ENCODE measurements at places on chromosomes 5 and 9.

GRCh38 chr5:149002053-149002452 lies 60.8 kb downstream of the SH3TC2 start:
- DNase-seq, result peak; percentile 27

GRCh38 chr5:13941468-13941867 lies 3.0 kb downstream of the DNAH5 start:
- no peak for DNase-seq

DNA sequence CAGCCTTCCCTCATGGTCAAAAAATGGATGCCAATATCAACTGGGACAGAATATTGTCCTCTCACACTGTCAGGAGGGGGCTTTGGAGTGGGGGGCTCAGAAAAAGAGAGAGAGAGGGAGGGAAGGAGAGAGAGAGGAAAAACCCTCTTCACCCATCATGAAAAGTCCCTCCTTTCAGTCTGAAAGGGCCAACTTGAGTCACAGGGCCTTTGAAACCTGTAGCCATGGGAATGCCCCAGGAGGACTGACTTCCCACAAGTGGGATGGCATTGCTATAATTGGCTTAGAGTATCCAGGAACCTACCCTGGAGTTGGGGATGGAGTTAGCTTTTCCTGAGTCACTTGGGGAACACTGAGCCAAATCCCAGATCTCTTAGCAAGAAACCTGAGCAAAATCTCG lies 41.2 kb downstream of the DNAJC21 start:
- DNase-seq, result no peak

DNA sequence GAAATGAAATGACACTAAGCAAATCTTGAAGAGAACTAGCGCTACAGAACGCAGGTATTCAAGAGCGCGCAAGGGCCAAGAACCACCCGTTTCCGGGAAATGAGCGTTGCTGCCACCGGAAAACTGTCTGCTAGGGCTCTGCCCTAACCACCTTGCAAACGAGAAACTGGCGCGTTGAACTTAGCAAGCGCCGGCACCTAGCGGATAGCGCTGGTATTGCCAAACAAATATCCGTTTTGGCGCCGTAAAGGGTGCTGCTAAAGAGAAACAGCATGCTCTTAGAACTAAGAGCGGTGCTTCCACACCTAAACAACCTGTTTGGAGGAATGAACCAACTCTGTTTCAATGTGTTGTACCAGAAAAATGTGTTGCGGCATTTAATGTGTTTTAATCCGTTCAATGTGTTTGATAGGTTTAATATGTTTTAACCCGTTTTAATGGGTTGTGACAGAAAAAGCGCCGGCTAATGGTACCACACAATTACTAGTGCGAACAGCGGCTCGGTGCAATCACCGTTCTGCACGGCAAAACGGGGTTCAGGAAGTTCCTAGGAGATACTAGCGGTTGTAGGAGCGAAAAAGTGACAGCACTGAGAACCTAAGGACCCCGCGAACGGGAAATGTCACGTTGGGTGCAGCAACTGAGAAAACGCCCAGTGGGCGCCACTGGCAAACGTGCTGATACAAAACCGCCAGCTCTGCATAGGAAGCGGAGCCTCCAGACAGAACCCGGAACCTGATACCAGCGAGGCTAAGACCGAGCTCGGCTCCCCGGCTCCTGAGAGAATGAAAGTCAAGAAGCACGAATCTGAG lies at the start of gene ANXA2R:
Gene ANXA2R, minus strand, starts transcription at position 33 of the 812 bp plus-strand sequence. CDS start 273 bp downstream, outside the sequence.
- peak; percentile 98 for DNase-seq

GRCh38 chr5:1544294-1544961 lies 20.7 kb upstream of the LPCAT1 start:
- no peak for DNase-seq

DNA sequence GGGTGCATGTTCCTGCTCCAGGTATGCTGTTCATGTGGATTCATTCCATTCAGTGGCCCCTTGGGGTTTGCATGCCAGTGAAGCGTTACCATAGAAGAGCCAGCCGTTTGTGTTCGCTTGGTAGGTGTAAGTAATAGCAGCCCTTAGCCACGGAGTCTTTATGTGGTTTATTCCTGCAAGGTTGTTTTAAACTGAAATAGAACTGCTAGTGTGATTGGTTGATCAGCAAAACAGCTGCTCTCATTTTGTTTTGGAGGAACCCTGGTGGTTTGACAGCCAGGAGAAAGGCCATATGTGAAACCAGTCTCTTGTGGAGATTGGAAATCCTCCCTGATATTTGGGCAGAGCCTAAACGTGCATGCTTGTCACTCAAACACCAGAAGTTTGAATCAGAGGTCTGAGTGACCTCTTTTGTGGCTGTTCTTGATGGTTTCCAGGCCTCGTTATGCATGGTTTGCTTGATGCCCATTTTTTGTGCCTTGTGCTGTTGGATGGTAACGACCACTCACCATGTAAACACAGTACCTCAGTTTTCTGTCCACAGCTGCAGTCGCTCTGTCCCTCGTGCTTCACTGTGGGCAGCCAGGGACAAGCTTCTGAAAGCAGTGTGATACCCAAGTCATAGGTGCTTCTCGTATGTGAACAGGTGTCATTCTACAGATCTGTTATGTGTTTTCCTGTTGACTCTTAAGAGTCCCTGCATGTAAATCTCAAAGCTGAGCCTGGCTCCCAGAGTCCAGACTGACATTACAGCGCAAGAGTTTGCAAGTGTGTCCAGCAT lies 58.3 kb upstream of the NXNL2 start:
- DNase-seq, result no peak

- DNase-seq, result no peak
Observed at GRCh38 chr9:36152741-36153438, 16.3 kb upstream of the CCIN start.

GRCh38 chr5:100496296-100496695 lies 38.9 kb upstream of the FAM174A start:
- DNase-seq, result no peak

- no peak for DNase-seq
Observed at GRCh38 chr5:111463311-111463710, 49.0 kb downstream of the STARD4 start.

DNA sequence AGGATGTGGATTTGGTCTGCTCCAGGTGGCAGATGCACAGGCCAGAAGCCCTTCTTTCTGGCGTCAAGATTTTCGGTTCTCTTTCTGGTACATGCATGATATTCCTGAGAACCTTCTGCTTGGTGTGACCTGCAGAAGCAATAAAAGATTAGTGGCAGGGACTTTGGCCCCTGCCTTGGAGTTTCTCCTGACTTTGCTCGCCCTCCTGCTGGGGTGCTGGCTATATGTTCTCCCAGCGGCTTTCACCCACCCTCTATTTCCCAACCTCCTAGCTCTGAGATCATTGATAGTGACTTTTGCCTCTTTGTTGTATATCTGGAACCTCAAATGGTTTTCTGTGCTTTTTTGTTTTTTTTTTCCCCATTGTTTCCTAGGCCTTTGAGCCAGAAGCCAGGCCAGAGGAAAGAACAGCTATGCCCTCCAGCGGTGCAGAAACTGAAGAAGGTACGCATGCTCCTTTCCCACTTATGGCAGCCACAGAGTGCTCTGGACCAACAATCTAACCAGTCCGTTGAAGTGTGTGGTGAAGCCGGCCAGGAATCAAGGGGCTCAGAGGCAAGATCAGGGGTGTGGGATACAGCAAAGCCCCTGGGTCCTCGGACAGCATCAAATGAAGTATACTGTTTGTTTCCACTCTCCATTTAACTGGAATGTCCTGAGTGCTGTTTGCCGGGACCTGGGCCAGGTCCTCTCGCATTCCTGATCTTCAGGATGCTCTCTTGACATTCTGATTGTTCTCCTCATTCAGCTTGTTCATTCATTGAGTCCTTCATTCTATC lies 154.5 kb downstream of the ARHGEF28 start:
- DNase-seq, result no peak

- no peak for DNase-seq
Observed at GRCh38 chr9:81397481-81398381, 291.6 kb downstream of the TLE1 start.

- peak; percentile 32 for DNase-seq
Observed at GRCh38 chr5:146785065-146785464, 93.5 kb downstream of the PPP2R2B start.

- peak; percentile 78 for DNase-seq
Observed at GRCh38 chr5:177005619-177006264, 837 bp downstream of the UIMC1 start.

DNA sequence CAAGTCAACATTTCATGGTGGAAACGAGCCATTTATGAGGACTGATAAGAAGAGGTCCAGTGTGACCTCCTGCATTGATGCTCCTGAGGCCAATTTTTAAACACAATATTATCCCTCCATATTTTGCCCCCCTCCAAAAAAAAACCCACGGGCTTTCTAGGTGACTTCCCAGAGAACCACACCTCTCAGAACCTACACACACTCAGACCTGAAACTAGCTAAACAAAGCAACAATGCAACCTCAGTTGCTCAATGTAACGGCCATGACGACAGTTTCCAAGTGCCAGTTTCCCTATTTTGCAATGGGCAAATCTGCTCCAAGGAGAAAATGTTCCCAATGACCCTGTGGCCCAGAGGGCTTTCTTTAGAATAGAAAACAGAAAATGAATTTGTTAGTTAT lies 3.5 kb downstream of the NRG2 start:
- DNase-seq, result peak; percentile 14

GRCh38 chr9:135976531-135976930 lies 15.4 kb upstream of the UBAC1 start:
- peak; percentile 72 for DNase-seq

GRCh38 chr9:130327781-130328348 lies 62.3 kb downstream of the HMCN2 start:
- DNase-seq, result no peak

DNA sequence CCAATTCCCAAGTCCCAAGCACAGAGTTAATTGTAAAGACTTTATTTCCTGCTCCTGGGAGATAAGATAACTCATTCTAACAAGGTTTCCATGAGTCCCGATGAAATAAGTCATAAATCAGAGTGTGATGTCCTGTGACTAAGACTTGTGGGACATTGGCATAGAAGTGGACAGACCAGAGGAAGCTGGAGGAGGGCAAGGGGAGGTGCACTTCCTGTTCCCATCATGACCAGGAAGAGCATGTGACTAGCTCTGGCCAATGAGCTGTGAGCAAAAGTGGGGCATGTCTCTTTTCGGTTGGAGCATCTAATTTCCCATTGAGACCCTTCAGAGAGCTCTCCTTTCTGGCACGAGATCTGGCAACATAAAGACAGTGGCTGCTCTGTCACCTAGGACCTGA lies 100.4 kb downstream of the ZNF354C start:
- no peak for DNase-seq

DNA sequence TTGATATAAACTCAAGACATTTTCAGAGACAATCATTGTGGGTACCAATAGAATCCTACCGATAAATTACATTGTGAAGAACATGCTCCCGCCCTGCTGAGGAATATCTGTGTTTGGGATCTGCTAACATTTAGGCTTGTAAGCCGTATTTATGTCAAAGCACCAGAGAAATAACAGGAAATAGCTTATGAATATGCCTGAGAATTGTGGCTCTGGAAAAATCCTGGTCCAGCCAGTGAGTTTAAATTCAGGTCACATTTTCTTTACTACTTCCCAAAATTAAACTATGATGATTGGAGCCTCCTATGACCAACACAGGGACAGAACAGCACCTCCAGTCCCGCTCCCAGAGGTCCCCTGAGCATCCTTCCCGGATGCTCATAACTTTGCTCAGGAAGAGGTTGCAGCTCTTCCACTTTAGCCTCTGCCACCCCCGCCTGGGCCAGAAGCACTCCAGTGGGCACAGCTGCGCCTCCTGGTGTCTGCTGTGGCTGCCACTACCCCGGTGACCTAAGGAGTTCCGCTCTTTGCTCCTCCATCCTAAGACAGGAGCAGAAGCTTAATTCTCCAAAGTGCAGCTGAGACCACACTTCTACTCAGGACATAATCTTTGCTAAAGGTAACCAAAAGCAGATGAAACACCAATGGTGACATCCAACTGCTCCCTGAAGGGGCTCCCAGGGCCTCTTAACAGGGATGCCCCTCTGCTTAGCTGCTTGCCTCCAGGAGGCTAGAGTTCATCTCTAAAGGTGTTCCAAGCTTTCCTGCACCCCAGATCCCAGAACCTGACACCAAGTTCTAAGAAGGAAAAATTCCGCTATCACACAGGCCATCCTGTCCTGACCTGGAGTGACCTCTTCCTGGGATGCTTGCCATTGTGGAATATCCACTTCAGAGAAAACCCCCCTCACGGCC lies 58.8 kb downstream of the SLC1A1 start:
- peak; percentile 41 for DNase-seq

GRCh38 chr5:136799806-136800372 lies 434.5 kb upstream of the TRPC7 start:
- DNase-seq, result no peak

DNA sequence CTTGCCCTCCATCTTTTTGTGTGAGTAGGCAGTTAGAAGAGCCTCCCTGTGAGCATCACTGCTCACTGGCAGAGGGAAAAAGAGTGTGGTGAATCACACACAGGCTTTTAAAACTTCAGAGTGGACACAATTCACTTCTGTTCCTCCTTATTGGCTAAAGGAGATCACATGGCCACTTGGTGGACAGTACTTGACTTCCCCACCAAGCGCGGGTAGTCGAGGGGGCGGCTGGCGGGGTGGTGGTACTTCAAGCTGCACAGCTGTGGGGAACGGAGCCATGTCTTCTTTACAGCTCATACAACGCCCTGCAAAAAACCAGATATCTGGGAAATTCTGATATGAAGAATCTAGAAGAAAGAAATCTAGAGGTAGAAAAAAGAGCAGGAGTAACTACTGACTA lies 95.4 kb downstream of the PAM start:
- no peak for DNase-seq

- DNase-seq, result no peak
Observed at GRCh38 chr5:131394128-131394527, 130.3 kb downstream of the CDC42SE2 start.

GRCh38 chr5:110262749-110263148 lies 463.7 kb downstream of the TMEM232 start:
- no peak for DNase-seq

GRCh38 chr9:114621975-114622609 lies 11.0 kb downstream of the TMEM268 start:
- DNase-seq, result no peak

DNA sequence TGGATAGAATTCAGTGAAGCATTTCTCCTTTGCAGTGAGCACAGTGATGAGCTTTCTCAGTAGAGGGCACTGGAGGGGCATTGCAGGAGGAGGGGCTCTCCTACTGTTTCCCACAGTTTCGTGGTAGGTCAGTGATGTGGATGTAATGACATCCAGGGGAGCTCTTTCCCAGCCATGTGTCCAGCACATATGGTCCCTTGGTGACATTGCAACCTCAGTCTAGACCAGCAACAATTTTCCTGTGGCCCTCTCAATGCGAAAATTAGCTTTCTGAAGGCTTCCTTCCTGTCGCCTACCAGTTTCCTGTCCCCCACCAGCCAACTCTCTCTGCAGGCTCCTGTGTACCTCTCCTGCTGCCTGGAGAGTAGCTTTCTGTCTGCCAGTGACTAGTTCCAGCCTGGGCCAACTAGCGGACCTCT lies 6.9 kb upstream of the PDCL start:
- no peak for DNase-seq

DNA sequence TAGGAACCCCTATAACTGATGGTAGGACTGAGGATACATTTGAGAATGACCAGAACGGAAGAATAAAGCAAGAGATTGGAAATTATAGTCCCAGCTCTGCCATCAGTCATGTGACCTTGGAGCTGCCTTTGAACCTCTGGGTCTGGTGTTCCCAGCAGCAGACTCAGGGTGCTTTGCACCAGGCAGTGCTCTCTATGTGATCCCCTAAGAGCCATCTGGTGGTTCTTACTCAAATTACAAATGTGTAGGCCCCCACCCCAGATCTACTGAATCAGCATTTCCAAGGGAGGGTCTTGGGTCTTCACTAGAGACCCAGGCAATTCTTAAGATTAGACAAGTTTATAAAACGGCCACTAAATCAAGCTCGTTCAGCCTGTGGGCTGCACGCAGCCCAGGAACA lies 40.2 kb upstream of the PRDM12 start:
- no peak for DNase-seq

- DNase-seq, result no peak
Observed at GRCh38 chr5:159908591-159908940, 7.7 kb upstream of the ADRA1B start.

Measured in NB4 (cell line).